H1 (cell line): ENCODE measurements at places on chromosomes 7 and 10.
A peak's percentile ranks its signal among the peaks of the same experiment; 100 is the strongest.

GRCh38 chr7:142338633-142339501, 81.0 kb upstream of the PRSS58 start:
- DNase-seq = peak; percentile 34

GRCh38 chr10:127690176-127690835, 46.7 kb upstream of the FOXI2 start:
- DNase-seq = no peak

DNA sequence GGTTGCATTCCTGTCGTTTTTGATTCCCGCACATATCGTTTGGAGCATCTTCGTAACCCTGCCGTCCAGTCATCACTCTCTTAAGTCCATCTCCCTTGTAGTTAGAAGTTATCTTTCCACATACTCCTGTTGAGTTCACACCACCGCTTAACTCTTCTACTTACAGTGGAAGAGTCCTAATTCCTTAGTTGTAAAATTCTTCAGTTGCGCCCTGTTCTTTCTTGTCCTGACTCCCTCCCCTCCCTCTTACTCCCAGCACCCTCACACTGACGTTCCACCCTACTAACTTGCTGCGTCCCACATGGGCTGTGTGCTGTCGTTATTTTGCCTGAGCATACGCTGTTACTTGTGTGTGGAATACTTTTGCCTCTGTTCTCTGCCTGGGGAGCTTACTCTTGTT, 11.7 kb downstream of the DNAJB6 start:
- DNase-seq = no peak

DNA sequence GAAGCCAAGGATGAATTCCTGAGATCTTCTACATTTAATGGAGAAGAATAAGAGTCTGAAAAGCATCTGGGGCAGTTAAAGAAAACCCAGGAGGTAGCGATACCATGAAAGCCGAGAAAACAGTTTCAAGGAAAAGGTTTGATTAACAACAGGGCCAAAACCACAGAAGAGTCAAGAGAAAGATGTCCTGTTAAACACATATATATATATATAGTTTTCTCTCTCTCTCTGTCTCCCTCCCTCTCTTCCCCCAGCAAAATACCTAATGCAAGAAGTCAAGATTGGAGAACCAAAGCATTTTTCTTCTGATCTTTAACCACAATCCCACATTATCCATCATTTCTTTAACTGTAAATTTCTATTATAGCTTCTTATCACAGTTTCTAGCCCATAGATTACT, 261.4 kb downstream of the SNX13 start:
- no peak for DNase-seq

- no peak for DNase-seq
Measured at GRCh38 chr7:6606866-6607583, 8.4 kb upstream of the ZNF853 start.

GRCh38 chr7:151941009-151941408, 15.2 kb upstream of the GALNTL5 start:
- DNase-seq = no peak

- DNase-seq = peak; percentile 77
Measured at GRCh38 chr10:117139581-117140524, 1.8 kb upstream of the VAX1 start.

GRCh38 chr7:158816271-158816670, 13.0 kb downstream of the ESYT2 start:
- no peak for DNase-seq

- peak; percentile 74 for DNase-seq
Measured at GRCh38 chr10:14838582-14839304, 637 bp downstream of the HSPA14 start.

- DNase-seq = no peak
Measured at GRCh38 chr7:1100386-1100785, 12.5 kb downstream of the GPER1 start.

GRCh38 chr7:103966593-103967277, 22.7 kb downstream of the RELN start:
- no peak for DNase-seq

- no peak for DNase-seq
Measured at GRCh38 chr10:119503821-119504220, 38.7 kb downstream of the RGS10 start.

DNA sequence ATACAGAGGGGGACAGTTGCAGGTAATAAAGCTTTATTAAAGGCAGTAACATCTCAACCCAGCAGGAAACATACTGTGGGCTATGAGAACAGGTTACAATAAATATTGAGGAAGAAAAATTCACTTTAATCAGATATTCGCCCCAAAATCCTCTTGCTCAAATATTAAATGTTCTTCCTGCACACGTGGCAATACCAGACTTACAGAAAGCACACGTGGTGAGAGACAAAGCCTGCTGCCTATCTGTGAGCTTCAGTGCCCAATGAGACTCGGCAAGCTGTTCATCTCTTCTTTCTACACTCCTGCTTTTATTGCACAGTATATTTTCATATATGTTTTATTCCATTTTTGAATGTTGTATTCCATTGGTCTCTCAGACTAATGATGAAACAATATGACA, 113.2 kb downstream of the OR13A1 start:
- DNase-seq = no peak

- DNase-seq = no peak
Measured at GRCh38 chr7:67267914-67268313, 271.3 kb downstream of the TYW1 start.

DNA sequence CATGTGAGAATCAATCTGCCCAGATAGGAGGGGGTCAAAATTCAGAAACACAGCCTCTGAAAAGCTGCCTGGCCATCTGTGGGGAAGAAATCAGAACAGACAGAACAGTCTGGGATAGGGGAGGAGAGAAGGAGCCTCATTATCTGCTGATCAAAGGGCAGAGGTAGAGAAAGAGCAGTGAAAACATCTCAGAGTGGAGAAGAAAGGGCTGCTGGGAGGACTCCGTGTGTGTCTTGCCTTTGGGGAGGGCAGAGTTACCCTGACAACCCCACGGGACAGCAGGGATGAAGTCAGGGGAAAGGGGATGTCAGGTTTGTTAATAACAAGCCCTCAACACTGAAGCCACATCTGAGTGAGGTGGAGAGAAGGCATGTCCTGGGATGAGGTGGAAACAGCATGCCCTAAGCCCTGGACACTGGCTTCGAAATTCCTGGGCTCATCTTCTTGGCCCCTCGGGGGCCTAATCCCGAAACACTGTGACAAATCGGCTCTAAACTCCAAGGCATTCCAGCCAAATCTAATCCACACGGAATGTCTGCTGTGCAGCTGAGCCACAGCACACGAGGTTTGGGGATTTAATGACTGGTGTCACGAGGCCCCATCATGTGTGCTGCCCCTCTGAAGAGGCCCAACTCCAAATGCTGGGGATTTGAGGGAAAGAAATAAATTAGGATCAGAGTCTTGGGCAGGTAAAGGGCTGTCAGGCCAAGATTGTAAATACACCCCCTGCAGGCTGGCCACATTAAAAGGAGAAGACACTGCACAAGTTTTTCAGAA, 82.8 kb upstream of the FGFR2 start:
- no peak for DNase-seq

GRCh38 chr7:326273-326672, 36.3 kb downstream of the FOXL3 start:
- DNase-seq = no peak

DNA sequence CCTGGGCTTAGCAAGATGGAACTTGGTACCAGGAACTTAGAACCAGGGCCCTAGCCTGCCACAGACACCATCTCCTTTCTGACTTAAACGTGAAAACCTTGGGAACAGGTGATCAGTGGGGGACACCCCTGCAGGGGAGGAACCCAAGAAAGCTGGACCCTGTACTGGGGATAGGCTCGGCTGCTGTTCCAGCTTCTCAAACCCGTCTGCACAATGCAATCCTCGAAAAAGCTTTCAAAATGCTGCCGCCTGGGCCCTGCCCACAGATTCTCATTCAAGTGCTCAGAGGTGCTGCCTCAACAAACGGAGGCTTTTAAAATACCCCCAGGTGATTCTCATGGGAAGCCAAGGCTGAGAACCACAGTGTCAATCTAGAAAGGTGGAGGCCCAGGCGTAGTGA, 169.7 kb downstream of the ARHGAP21 start:
- DNase-seq = no peak

DNA sequence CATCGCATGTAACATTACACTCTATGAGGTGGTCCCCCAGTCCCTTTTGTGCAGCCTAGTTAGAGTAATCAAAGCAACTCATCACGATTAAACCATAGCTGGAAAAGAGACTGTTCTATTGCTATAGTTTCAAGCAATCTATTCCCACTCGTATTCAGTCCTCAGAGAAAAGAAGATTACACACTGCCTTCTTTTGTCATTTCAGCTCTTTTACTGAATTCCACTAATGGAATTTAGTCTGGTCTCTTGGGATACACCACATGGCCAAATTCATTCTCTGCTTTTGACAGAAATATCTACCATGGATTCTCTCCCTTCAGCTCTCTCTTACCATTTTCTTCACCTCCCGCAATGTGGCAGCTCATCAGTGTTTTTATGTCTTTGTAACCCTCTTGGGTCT, 108.9 kb upstream of the HDAC9 start:
- no peak for DNase-seq

GRCh38 chr10:12873172-12873571, 128.3 kb downstream of the CCDC3 start:
- DNase-seq = no peak

DNA sequence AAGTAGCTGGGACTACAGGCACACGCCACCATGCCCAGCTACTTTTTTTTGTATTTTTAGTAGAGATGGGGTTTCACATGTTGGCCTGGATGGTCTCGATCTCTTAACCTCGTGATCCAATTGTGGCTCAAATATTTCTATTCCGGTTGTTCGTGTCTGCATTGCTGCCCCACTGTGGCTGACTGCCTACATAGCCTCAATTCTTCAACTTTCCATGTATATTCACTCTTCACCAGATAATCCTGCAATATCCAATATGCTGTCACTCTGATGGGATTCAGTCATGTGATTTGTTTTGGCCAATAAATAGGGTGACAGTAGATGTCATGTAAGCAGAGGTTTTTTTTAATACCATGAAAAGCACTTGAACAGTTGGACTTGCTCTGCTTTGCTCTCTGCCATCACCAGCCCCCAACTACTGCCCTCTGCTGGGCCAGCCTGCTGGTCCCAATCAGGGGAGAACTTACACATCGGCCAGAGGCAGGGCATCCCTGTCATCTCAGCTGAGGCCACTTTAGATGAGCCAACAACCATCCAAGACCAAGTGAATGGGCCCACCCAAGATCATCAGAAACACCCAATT, 56.7 kb downstream of the NSUN6 start:
- DNase-seq = no peak

- DNase-seq = no peak
Measured at GRCh38 chr10:112217386-112218035, 33.9 kb upstream of the GPAM start.

GRCh38 chr10:943334-944033, 12.0 kb upstream of the LARP4B start:
- no peak for DNase-seq

GRCh38 chr7:27788437-27788836, 48.5 kb downstream of the TAX1BP1 start:
- no peak for DNase-seq

GRCh38 chr7:91668217-91668616, 212.3 kb downstream of the MTERF1 start:
- DNase-seq = no peak

DNA sequence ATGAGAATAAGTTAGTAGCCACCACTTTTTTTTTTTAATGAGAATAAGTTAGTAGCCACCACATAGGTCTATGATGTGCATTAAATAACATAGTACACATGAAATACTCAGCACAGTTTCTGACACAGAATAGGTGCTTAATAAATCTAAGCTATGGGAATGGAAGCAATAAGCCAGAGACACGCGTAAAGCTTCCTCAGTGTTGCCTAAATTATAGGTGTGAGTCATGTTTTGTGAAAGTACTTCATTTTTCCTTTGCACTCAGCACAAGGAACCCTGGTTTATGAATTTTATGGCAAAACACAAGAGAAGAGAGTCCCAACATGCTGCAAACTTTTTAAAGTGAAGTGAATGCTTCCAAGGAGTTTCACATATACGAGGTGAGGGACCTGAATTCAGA, 267.4 kb downstream of the RNLS start:
- no peak for DNase-seq

- no peak for DNase-seq
Measured at GRCh38 chr10:133127291-133128125, 32.5 kb upstream of the KNDC1 start.

GRCh38 chr7:55063633-55064032, 44.8 kb downstream of the EGFR start:
- DNase-seq = no peak

DNA sequence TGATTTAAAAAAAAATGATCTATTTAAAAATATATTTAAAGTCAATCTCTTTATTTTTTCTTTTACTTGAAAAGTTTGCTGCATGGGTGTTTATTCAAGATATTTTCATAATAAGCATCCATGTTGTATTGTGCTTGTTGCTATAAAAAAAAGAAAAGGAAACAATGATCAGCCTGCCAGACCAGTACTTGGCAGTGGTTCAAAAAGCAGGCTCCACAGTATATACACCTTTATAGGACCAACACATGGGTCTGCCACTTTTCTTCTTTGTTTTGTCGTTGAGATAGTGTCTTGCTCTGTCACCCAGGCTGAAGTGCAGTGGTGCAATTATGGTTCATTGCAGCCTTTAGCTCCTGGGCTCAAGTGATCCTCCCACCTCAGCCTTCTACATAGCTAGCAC, 228.0 kb downstream of the TWIST1 start:
- DNase-seq = no peak

GRCh38 chr10:58701405-58702135, 188.9 kb downstream of the BICC1 start:
- DNase-seq = no peak

- no peak for DNase-seq
Measured at GRCh38 chr7:26112203-26112740, 39.7 kb upstream of the NFE2L3 start.

DNA sequence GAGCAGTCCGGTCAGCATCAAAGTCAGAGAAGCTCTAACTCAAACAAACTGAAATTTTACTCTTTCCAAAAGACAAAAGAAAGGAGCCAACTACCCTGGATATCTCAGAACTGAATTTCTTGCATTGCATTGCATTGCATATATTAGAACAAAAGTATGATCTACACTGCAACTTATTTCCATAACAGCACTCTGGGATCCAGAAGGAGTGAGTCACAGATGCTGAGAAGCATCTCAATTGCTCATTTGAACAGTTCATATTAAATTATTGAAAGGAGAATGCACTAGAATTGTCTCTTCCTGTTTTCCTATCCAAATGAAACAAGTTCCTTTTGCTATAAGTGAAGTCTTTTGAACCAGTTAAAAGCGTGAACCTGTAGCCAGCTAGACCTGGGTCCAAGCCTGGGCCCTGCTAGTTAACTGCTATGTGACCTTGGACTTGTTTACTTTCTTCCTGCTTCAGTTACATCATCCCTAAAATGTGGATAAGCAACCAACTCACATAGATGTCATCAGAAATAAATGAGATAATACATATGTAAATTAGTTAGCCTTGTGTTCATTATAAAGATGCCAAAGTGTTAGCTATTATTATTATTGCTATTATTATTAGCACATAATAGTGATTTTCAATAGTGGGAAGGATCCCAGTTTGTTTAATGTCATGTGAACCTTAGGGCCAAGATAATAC, 184.1 kb downstream of the CREB5 start:
- no peak for DNase-seq

GRCh38 chr7:34247468-34247867, 342.1 kb downstream of the BMPER start:
- DNase-seq = no peak
